ENCODE measurements at places on chromosomes 1 and 21.
A peak's percentile ranks its signal among the peaks of the same experiment; 100 is the strongest.

- DNase-seq = no peak
Observed at GRCh38 chr1:226497991-226498639, 50.4 kb upstream of the STUM start.

- no peak for DNase-seq
Observed at GRCh38 chr1:226891846-226892523, 21.6 kb downstream of the PSEN2 start.

DNA sequence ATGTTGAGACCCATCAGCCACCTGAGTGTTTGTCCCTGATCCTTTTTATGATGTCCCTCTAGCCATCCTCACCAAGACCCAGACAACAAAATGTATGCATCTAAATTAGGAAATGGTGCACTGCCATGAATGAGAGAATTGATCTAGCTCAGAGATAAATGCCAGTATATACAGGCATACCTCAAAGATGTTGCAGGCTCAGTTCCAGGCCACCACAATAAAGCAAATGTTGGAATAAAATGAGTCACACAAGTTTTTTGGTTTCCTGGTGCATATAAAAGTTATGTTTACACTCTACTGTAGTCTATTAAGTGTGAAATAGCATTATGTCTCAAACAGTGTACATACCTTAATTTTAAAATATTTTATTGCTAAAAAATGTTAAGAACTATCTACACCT lies 63.9 kb downstream of the CHIA start:
- no peak for DNase-seq

DNA sequence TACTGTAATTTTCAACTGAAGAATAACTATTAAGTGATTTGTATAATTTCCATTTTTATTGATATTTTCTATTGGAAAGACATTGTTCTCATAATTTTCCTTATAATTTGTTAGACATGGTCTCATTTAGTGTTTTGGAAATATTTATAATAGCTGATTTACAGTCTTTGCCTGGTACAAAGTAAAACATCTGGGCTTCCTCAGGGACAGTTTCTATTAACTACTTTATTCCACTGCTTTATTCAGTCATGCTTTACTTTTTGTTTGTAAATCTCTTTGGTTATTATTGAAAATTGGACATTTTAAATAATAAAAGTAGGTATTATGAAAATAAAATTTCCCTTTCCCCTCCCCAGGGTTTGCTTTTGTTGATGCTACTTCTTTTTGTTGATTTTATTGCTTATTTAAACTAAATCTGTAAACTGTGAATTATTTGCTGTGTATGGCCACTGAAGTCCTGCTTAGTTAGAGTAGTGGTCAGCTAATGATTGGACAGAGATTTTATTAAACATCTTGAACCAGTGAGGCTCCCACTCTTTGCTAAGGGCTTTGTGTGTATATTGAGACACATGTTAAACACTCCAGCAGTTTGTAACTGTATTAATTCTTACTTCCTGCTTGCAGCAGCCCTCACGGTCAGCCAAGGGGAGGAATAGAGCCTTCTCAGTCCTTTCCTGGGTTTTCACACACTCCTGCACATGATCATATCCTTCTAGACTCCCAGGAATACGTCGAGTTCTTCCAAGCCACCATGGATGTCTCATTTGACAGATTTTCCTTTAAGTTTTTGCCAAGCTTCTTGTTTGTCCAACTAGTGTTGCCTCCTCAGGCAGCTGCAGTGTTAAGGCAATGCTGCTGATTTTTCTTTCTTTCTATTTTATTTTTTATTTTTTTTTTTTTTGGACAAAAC lies 994.6 kb upstream of the PRMT6 start:
- DNase-seq = no peak

DNA sequence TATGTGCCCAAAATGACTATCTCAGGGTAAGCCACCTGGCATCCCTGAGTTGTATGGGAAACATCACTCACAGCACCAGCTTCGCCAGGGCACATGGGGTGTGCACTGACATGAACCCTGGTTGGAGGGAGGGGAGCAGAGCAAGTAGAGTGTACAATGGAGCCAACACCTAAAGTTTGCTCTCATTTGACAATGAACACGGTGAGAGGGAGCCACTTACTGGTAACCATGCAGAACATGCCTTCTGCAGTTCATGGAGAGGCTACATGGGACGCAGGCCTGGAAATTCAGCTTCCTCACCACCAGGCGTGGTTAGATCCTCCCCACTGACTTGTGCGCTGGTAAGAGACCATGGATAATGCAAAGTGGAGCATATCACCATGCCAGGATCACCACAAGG lies 10.0 kb upstream of the CPLANE2 start:
- no peak for DNase-seq

DNA sequence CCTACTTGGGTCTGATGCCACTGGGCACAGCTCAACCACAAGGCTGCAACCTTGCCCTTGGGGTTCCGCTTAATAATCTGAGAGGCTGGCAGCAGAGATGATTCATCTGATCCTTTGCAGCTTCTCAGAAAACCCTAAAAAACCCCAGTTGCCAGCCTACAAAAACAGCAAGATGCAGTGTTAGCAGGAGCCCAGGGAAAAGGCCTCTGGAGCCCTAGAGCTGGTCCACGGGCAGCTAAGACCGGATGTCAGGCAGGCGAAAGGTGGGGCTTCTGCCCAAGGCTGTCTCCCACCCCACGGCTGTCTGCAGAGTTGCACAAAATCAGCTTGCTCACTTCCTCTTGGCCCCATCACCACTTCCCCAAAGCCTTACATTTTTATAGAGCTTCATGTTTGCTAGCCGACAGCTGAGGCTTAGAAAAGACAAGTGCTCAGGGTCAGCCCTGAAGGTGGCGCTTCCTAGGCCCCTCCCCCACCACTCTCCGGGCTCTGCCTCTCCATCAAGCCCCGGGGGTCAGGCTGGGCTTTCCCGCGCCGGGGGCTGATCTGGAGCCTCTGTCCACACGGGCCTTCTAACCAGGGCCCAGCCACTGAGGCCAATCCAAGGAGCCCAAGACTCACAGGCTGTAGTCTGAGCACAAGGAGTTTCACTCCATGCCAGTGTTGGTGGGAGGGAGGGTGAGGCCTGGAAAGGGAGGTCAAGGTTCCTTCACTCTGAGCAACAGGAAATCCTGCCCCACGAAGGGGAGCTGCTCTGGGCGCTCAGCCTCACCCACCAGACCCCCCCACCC lies 4.2 kb upstream of the ADORA3 start:
- peak; percentile 41 for DNase-seq
